Stimulated activated CD4-positive, alpha-beta T cell treated with anti-CD3 and anti-CD28 coated beads, Interleukin-1b, Interleukin-23, amount 100 ng/mL, for 1 hour (primary cell): ENCODE measurements at places on chromosomes 1 and 21.
A peak's percentile ranks its signal among the peaks of the same experiment; 100 is the strongest.

- no peak for DNase-seq
Measured at GRCh38 chr1:18041102-18041501, 66.5 kb upstream of the IGSF21 start.

DNA sequence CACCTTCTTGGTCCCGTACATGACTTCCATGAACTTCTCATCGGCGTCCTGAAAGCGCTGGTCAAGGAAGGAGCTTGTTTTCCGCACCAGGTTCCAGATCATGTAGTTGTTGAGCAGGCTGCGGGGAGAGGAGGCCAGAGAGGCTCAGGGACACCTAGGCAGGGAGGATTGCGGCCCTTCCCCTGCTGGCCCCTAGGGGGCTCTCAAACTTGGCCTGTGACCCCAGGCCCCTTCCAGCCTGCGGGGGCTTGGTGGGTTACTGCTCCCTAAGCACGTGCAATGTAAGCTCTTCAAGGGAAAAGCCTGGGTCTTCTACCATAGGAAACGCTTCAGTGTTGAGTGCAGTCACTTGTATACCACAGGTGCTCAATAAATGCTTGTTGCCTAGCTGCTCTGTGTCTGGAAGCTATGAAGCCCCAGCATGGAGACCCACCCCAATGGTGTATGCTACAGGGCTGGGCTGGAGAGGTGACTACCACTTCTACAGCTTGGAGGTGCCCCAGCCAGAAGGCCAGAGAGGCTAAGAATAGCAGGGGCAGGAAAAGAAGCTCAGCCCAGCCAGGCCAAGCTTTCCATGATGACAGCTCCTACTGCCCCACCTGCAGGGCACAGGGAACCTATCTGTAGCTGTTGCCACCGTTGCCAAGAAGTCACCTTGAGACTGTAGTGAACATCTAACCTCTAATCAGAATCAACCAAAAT, 45.1 kb downstream of the ECE1 start:
- DNase-seq, result no peak

- no peak for DNase-seq
Measured at GRCh38 chr1:98306517-98307089, 354.9 kb upstream of the SNX7 start.

GRCh38 chr1:86703696-86704457, 499 bp upstream of the SH3GLB1 start:
- DNase-seq, result peak; percentile 8

- no peak for DNase-seq
Measured at GRCh38 chr21:22020221-22020620, 1022.0 kb downstream of the NCAM2 start.
